Omental fat pad (tissue), 4 donors: ENCODE measurements at places on chromosomes 2 and 18. TPM values are rescaled to one million over a fixed set of nuclear protein-coding genes. Genes with fewer than 3 reads are reported as not detected.

- DNase-seq: peak; percentile 93
Measured at GRCh38 chr18:23918395-23919032, 96.0 kb upstream of the TTC39C start.

DNA sequence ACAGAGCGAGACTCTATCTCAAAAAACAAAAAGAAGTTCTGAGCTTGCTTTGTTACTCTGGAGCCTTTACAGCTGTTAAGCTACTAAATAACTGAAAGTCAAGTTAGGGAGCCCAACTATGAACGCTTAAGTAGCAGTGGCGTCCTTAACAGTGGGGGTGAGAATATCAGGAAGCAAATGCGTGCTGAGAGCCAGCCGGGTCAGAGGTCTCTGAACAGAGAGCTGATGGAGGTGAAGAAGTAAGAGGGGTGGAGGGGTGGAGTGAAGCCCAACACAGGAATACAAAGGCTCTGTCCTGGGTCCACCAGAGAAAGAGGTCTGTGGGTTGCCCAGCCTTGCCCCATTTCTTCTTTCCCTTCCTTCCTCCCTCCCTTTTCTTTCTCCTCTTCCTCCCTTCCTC, 104.1 kb upstream of the GATA6 start:
- DNase-seq: no peak

DNA sequence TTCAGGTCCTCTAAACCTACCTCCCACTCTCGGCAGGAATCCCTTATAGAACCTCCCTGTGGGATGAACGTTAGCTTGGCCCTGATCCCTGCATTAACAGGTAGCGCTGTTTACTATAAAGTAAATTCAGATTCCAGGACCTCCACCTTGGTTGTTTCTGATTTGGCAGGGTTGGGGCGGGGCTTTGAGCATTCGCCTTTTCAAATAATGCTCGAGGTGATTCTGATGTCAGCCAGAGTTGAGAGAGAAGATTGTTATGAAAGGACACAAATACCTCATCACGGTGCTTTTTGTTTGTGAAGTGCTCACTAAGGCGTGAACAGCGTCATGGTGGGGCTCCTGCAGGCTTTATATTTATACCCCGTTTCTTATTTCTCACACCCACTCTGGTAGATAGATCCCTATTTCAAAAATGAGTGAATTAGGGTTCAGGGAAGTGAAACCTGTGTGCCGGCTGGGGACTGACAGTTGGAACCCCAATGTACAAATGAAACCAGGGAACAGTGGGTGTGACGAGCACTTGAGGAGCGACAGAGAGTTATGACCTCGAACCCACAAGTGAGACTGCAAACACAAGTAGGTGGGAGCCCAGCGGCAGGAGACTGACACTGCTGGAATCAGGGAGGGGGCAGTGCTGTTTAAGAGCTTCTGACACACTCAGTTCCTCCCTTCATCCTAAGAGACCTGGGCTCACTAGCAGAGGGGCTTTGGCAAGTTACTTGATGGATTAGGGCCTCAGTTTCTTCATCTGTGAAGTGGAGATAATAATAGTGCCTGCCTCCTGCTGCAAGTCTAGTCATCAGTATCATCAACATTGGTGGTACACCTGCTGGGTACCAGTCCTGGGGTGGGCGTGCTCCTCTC, 14.2 kb upstream of the CXCR4 start:
- DNase-seq: no peak

DNA sequence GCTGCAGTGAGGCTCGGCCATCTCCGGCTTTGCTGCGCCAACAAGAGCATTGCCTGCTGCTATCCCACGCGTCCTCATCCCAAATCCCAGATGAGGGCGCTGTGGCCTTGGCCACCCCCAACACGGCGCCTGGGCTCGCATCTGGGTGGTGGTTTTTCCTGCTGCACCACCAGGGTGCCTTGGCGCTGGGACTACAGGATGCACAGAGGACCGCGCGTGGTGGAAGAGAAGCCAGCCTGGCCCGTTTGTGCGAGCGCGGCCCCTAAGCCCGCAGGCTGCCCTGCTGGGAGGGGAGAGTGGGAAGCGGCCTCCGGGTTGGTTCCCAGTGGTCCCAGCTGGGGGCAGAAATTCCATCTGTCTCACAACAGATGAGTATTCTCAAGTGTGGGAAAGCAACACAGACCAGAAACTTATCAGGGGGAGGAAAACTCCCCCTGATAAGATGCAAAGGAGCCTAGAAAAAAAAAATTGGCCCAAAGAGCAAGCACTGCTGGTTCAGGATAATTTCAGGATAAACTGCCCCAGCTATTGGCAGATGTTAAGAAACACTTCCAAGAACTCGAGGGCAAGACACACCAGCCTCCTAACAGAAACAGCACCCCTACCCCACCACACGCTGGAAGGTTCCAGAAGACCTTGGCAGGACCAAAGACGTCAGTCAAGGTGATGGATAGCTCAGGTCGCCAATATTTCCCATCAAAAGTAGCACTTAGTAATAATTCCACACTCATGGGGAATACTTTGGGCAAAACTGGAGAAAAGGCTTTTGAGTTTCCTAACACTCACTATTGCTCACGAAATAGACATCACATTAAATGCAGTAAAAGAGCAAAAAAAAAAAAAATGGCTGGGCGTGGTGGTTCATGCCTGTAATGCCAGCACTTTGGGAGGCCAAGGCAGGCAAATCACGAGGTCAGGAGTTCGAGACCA, 152.1 kb downstream of the PXDN start:
- DNase-seq: no peak

- DNase-seq: no peak
Measured at GRCh38 chr2:218249691-218250090, 11.1 kb upstream of the GPBAR1 start.

- peak; percentile 39 for DNase-seq
Measured at GRCh38 chr2:205776139-205776538, 93.8 kb downstream of the NRP2 start.

GRCh38 chr18:11985586-11985985, 4.3 kb downstream of the IMPA2 start:
- DNase-seq: no peak

GRCh38 chr2:7906431-7906830, 775.4 kb upstream of the ID2 start:
- no peak for DNase-seq

DNA sequence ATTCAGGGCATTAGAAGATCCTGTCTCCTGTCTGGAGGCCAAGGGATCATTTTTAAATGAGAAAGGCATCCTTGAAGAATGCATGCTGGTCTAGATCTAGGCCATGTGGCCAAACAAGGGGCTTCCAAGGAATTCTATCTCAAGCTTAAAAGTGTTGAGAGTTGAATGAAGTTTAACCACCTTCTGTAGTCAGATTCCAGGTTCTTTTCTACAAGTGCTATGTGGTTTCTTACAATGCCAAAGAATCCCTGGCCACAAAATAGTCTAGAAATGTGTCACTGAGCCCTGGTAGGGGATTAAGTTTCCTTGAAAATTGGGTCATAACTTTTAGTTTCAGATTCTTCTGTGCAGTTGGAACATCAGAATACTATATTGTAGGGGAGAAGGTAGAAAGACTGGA, 640.7 kb upstream of the ACVR2A start:
- no peak for DNase-seq

DNA sequence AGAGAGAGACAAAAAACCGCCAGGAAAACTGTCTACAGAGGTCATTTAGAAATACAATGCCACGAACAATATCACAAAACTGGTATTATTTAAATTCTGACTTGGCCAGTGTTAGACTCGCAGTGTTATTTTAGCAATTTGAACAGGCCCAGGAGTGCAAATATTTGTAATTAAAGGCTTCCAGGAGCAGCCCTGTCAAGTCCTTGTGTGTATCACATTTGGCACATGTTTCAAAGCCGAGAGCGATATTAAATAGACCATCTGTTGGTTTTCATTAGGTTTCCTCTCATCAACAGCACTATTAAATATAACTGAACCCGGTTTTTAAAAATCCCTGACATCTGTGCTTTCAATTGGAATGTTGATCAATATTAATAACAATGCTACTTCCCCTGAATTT, 656.9 kb downstream of the TSN start:
- DNase-seq: no peak

- no peak for DNase-seq
Measured at GRCh38 chr2:66462501-66462825, 27.5 kb downstream of the MEIS1 start.

- DNase-seq: no peak
Measured at GRCh38 chr2:207328944-207329386, 163.2 kb upstream of the KLF7 start.

DNA sequence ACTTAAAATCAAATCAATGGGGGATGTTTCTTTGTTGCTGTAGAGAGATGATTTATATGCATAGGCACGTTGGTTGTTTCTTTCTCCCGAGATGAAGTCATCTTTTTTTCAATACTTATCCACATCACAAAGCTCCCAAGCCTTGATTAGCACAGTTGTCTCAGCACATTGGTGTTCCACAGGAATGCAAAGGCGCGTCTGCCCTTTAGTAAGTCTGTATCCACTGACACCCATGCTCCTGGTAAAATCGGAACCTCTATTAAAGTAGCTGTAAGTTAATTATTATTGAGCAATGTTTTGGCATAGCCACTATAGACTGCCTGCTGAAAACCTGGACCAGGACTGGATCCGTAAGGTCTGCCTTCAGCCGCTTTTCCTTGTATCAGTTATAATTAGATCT, 77.6 kb upstream of the RBM44 start:
- no peak for DNase-seq

- no peak for DNase-seq
Measured at GRCh38 chr2:172962082-172962481, 113.6 kb upstream of the MAP3K20 start.

GRCh38 chr2:63875131-63875527, 33.4 kb downstream of the UGP2 start:
- DNase-seq: no peak

DNA sequence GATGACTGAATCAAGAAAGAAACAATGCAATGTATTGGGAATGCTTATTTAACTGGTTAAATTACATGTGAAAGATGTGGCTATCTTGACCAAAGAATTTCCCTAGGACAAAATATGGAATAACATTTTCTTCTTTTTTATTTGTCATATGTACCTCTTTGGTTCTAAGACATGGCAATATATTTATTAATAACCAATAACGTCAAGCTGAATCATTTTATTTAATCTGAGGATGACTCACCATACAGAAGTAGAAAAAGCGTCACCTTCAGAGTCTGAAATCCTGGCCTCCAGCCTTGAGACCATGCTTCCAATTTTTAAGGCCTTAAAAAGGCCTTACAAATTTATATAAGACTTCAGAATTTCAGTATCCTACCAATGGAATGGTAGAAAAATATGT, 1464.9 kb downstream of the SUCLG1 start:
- DNase-seq: no peak

Gene KLHL29
- 7.6 TPM for total RNA-seq

Gene ABCG5
- total RNA-seq: not detected

Gene ATP6V1B1
- not detected for total RNA-seq

Gene ARL4C
- total RNA-seq: 17.2 TPM

Gene RETSAT
- total RNA-seq: 271 TPM
